Stimulated activated CD8-positive, alpha-beta memory T cell treated with anti-CD3 and anti-CD28 coated beads, Interleukin-4, amount 100 ng/mL, for 1 hour (primary cell): ENCODE measurements at places on chromosomes 5 and 9.

DNA sequence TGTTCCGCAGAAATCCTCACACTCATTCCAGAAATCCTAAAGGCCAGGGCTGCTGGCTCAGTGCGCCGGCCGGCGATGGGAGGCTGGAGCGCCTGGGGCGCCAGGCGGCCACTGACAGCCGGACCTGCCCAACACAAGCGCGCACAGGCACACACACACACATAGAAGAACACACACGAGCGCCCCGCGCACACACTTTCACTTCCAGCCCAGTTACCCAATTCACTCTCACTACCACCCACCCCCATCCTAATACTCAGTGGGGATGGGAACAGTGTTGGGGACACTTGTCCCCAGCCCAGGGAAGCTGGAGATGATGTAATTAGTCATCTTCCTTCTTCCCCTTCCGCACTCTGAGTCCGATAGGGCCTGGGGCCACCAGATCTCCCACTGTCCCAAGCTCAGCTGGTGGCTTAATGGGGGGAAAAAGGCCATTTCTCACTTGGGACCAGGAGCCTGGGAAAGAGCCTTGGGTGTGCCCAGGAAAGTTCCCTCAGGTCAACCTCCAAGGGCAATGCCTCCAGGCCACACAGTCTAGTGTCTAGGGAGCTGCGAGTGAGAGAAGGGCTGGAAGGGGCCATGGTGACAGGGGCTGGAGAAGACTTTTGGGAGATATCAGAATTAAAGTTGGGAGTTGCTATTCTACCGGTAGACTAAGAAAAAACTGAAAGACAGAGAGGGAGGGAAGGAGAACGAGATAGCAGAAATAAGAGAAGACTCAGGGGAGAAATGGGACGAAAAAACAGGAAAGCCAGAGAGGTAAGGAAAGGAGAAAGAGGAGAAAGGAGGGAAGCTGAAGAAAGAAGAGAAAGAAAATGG lies 1.7 kb downstream of the EBF1 start:
- DNase-seq: no peak

GRCh38 chr5:137753691-137754187 lies 424 bp downstream of the HNRNPA0 start:
- no peak for DNase-seq

GRCh38 chr5:34895641-34896419 lies 19.5 kb downstream of the RAD1 start:
- no peak for DNase-seq

- DNase-seq: no peak
These were observed 536.3 kb downstream of the TLE4 start for GRCh38 chr9:80107931-80108660.

GRCh38 chr5:122192497-122193496 lies 63.5 kb downstream of the ZNF474 start:
- no peak for DNase-seq

GRCh38 chr5:57335092-57335660 lies 147.4 kb downstream of the ACTBL2 start:
- DNase-seq: no peak

GRCh38 chr9:73541923-73542322 lies 390.3 kb downstream of the ANXA1 start:
- DNase-seq: no peak

GRCh38 chr5:36396640-36397039 lies 94.9 kb upstream of the RANBP3L start:
- DNase-seq: no peak

- DNase-seq: no peak
These were observed 29.3 kb upstream of the OBP2B start for GRCh38 chr9:133238272-133238850.

GRCh38 chr9:19441730-19442129 lies 32.9 kb downstream of the ACER2 start:
- no peak for DNase-seq

- DNase-seq: no peak
These were observed 21.3 kb downstream of the MRPS27 start for GRCh38 chr5:72298711-72299110.

- no peak for DNase-seq
These were observed 5.6 kb downstream of the PTCD2 start for GRCh38 chr5:72325566-72326305.

GRCh38 chr9:112541685-112542084 lies 55.1 kb downstream of the KIAA1958 start:
- DNase-seq: no peak

GRCh38 chr5:89071941-89072331 lies 189.0 kb upstream of the MEF2C start:
- DNase-seq: no peak

DNA sequence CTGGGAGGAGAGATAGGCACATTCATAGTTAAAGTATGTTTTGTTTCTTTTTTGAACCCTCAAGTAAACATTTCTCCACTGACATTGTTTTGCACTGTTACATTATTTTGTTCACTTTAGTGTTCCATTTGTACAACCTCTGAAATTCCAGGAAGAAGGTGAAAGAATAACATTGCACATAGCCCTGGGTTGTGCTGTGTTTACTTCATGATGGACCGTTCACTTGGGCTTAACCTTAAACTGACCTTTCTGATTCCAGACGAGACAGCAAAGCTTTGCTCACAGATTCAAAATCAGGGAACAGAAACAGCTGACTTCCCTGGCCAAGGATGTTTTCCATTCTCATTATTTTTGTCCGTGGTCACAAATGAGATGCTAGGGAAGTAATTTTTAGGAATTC lies 42.8 kb upstream of the GDNF start:
- no peak for DNase-seq

- no peak for DNase-seq
These were observed 922.0 kb downstream of the CDH12 start for GRCh38 chr5:21931116-21931515.

GRCh38 chr5:32734827-32735378 lies 23.8 kb downstream of the NPR3 start:
- DNase-seq: no peak

- no peak for DNase-seq
These were observed 4.5 kb upstream of the MPDZ start for GRCh38 chr9:13284011-13284410.

DNA sequence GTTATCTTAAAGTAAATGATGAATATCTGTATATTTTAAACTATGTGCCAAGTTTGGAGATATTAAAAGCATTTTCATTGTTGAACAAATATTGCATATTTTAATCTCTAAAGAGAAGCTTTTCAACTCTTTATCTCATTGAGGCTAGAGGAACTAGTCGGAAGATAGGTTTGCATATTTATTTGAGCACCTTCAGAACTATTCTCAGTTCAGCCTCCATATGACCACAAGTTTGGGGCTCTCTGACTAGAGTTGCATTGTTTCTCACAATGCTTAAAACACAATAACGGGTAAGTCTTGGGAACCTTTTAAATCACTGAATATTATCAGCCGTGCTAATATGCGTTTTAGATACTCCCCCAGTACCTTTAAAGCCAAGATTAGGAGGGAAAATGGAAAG lies 47.3 kb upstream of the CTXN3 start:
- no peak for DNase-seq

- DNase-seq: no peak
These were observed 38.3 kb downstream of the RECK start for GRCh38 chr9:36074870-36075532.

DNA sequence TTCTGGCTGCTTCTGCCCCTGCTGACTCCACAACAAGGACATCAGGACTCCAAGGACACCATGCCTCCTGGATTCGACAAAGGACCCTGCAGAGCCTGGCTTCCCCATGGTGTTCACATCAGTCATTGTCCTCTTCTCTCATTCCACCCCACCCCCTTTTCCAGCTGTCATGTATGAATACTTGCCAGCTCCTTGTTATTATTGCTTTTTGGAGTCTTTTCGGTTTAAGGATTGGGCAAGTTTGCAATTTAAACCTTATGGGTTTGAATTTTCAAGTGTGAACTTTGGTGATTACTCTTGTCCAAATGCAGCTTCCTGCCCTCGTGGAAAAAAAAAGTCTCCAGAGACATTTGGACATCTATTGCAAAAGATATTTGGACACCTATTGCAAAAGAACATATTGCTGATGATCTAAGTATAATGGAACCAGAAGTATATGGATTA lies 14.2 kb upstream of the LVRN start:
- DNase-seq: no peak

- no peak for DNase-seq
These were observed 51.5 kb downstream of the SHOC1 start for GRCh38 chr9:111743275-111743674.

DNA sequence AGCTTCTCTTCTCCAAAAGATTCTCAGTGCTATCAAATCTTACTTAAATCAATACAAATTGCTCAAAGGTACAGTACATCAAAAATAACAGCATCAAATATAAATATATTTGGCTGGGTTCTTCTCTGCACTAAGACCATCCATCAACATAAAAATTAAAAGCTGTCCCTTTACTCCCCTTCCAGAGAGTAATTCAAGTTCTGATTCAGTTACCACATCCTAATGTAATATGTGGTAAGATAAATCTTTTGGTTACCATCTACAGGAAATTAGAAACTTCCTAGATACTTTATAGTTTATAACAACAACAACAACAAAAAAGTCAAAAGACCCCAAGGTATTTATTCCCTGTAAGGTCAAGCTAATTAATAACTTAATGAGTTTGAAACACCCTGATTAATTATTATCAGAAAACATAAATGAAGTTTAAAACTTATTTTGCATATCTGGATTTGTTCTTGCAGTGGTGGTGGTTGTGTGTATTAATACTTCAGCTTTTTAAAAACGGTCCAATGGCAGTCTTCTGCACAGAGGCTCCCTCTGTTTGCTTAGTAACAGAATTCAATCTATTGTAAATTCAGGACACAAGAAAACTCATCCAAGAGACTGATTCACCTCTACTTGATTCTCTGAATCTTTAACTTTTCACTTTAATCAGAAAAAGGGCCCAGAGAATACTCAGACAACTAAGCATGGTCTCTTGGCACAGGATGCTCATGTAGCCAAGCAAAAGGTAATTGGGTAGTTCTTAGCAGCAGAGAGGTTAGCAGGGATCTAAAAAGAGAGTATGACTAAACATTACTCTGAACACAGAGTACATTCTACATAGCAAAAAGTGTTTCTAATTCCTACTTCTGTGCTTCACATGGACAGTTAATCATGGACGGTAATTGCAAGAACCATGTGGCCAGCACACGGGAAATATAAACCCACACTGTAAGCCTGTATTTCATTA lies 20.1 kb downstream of the DIAPH1 start:
- no peak for DNase-seq

DNA sequence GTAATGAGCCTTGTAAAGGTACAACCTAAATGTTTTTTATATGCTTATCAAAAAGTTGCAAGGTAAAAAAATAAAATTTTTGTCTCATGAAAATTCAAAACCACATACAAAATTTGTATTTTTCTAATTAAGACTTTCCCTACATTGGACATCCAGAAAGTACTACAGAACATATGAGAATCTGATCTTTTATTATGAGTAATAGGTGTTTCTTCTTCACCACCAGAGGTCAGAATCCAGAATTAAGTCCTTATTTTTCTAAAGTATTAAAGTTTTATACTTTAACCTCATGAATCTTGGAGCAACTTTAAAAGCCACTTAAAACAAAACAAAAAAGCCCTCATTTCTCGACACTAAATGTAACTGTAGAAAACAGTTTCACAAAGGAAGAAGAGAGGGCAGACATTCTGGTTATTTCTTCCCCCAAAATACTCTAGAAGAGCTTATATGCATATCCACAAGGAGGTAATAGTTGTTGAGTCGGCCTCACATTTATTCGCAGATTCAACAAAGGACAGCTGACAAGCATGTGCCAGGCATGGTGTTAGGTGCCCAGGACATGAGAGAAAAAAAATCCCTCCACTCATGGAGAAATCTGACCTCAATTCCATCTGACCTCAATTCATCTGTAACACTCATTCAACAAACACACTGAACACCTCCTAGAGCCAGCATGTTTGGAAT lies 69.3 kb downstream of the MLLT3 start:
- DNase-seq: no peak

GRCh38 chr9:70488793-70489105 lies 74.3 kb upstream of the KLF9 start:
- DNase-seq: no peak

DNA sequence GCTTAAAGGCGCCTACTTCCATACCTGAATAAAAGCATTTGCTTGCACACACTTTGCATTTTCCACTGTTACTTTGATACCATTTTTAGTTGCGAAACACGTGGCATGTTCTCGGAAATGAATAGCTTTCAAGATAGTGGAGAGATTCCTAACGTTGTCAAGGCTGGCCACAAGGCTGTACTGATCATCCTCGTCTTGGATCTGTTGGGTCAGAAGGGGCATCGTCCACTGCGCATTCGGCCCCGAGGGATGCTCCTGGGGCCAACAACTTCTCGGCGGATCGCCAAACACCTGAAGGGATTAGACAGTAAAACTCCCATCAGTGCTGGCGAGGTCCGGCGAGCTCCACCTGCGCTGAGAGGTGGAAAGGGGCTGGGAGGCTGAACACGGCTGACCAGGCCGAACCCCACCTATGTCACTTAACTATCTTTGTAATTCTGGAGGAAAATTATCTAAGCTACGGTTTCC lies 599 bp downstream of the RAD1 start:
- DNase-seq: no peak

- DNase-seq: no peak
These were observed 168.3 kb downstream of the LPAR1 start for GRCh38 chr9:110869931-110870330.

DNA sequence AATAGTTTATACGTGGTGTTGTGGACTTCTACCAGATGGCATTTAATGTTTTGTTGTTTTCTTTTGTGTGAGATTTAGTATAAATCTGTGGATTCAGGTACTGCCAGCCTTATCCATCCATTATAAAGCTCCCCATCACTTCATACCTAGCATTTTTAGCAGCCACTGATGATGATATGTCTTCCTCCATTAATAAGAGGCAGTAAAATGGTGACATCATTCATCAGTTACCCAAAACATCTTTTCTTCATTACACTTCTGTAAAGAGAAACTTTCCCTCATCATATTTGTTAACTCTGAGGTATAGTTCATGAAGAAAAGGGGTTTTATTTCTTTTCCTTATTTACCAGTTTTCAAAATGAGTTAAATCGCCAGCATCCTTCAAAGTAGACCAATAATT lies 19.4 kb downstream of the CHD1 start:
- DNase-seq: no peak

- DNase-seq: no peak
These were observed 38.2 kb downstream of the FOCAD start for GRCh38 chr9:20722221-20722620.

GRCh38 chr9:76557674-76558225 lies 98.8 kb downstream of the GCNT1 start:
- no peak for DNase-seq

DNA sequence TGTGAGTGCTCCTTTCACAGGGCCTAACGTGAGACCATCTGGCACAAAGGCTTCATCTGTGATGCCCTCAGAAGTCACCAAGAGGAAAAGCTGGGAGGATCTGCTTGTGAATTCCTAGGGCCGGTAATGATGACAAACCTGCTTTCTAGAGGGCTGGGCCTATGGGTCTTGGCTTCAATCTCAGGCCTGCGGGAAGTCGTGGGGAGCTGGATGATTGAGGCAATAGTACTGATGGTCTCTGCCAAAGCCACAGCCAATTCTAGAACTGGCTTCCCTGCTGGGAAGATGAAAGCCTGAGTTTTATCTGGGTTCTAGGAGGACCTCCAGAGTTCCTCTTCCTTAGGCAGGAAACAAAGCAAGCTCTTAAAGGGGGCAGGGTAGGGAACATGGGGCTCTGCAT lies 102.7 kb downstream of the TMEM215 start:
- no peak for DNase-seq
